ENCODE measurements at places on chromosomes 6 and 20.

DNA sequence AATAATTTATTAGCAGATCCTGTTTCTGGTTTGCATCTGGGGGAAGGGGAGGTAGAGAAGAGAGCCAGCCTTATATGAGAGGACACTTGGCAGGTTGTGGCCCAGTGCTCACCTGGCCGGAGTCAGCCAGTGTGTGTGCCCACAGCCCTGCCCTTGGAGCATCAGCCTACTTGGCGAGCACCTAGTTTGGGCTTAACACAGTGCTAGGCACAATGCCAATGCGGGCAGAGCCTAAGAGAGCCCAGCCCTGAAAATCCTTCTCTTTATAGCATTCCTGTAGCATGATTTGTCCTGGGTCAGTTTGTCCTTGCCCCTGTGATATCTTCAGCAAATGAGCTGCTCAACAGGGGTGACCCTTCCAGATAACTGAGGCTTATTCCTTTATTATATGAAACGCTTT, 73.0 kb downstream of the SLX4IP start:
- DNase-seq = no peak

DNA sequence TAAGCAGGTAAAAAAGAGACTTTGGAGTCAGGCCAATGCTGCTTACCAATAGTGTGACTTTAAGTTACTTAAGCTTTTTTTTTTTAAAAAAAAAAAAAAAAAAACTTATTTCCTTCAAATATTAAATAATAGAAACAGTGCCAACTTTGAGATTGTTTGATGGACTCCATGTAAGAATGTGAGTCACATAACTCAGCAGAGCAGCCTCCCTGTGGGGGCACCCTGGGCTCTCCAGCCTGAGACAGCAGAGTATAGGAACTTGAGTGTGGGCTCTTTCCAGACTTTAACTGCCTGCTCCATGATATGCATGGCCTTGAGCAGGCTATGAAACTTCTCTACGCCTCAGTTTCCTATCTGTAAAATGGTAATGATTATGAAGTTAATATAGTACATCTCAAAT, 113.3 kb upstream of the SAMD5 start:
- no peak for DNase-seq

- DNase-seq = no peak
Observed at GRCh38 chr6:41558033-41558807, 12.0 kb downstream of the FOXP4 start.

DNA sequence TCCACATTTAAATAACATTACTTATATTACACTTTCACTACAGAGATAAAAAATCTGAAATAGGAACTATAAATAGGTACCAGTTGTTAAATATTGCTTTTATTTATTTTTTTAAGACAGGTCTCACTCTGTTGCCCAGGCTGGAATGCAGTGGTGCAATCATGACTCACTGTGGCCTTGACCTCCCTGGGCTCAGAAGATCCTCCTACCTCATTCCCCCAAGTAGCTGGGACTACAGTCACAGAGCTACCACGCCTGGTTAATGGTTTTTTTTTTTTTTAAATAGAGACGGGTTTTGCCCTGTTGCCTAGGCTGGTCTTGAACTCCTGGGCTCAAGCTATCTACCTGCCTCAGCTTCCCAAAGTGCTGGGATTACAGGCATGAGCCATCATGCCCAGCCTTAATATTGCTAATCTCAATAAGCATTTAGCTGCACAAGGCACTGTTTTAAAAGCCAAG, 17.3 kb downstream of the EEF1E1 start:
- DNase-seq = no peak

DNA sequence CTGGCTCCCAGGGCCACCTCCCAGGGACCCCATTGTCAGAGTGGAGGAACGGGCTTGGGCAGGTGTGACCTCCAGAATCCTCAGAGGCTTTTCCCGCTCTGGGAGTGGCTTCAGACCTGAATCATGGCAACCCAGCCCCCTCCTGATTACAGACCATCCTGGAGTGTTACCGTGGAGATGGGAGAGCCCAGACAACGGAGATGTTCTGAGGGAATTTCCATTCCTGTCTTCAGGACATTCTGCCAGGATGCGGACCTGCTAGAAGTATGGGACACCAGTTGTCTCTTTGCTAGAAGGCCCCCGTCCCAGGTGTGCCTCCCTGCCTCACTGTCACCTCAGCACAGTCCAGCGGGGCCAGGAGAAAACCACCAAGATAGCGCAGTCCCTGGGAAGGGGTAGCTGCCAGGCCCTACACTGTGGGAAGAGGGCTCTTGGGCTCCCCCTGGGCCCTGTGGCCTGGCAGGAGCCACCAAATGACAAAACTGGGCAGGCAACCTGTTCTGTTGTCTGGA, 109.9 kb downstream of the PSMB1 start:
- no peak for DNase-seq

- no peak for DNase-seq
Observed at GRCh38 chr6:34031625-34032383, 114.1 kb downstream of the GRM4 start.

DNA sequence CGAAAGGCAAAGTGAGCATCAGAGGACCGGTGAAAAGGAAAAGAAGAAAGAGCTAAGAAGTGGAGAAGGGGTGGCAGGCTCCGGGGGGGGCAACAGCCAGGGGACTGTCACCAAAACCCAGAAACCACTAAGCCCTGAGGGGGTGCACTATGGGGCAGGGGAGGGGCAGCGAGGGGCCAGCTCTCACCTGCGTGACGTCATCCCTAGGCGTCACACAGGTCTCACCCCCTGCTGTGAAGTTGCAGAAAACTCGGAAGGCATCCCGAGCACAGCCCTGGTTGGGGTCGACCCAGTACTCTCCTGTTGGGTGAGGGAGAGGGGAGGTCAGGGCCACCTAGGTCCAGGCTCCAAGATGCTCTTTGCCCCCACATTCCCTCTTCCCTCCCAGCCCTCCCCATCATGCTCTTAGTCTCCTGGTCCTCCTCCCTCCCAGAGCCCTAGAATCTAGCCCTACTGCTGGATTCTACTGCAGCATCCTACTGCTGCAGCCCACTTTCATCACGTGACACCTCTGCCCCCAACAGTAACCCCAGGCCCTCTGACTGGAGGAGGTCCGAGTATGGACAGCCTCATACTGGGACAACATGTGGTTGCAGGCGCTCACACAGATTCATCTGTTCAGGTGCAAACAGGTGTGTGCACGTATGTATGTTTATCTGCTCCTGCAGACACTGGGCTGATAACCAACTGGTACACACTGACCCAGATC, 27.4 kb downstream of the COL11A2 start:
- DNase-seq = no peak

DNA sequence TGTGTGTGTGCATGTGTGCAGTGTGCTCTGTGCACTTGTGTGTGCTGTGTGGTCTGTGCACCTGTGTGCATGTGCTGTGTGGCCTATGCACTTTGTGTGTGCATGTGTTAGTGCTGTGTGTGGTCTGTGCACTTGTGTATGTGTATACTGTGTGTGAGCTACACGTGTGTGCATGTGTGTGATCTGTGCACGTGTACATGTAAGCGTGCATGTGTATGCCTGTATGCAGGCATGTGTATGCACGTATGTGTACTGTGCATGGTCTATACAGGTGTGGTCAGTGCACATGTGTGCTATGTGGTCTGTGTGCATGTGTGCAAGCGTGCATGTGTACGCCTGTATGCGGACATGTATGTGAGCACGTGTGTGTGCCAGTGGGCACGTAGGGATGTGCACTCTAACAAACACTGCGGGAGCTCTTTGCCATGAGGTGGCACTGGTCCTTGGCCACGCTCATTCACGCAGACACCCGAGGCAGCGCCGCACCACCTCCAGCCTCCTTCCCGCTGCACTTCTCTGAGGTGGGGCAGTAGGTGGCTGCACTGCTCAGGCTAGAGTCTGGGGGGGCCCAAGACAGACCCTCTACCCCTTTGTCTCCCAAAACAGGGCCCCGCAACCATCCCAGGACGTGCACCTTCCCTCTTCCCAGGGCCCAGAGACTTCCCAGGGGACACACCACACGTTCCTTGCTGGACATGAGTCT, 42.4 kb upstream of the CHRNA4 start:
- DNase-seq = no peak

DNA sequence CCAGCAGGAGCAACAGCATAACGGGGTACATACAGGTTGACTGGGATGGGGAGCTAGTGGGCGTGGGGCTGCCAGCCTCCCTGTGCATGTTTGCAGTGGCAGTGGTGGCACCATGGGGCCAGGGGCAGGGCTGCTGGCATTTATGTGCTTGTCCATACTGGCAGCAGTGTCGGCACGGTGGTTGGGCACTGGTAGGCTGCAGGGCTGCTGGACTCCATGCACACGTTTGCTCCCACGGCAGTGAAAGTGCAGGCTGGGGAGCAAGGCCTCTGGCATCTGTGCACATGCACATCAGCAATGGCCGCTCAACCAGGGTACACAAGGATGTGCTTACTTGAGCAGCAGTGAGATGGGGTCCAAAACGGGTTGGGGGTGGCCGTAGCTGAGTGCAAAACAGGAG, 159.5 kb upstream of the KHDRBS2 start:
- DNase-seq = no peak

GRCh38 chr6:117267766-117268534, 2.6 kb downstream of the VGLL2 start:
- no peak for DNase-seq

DNA sequence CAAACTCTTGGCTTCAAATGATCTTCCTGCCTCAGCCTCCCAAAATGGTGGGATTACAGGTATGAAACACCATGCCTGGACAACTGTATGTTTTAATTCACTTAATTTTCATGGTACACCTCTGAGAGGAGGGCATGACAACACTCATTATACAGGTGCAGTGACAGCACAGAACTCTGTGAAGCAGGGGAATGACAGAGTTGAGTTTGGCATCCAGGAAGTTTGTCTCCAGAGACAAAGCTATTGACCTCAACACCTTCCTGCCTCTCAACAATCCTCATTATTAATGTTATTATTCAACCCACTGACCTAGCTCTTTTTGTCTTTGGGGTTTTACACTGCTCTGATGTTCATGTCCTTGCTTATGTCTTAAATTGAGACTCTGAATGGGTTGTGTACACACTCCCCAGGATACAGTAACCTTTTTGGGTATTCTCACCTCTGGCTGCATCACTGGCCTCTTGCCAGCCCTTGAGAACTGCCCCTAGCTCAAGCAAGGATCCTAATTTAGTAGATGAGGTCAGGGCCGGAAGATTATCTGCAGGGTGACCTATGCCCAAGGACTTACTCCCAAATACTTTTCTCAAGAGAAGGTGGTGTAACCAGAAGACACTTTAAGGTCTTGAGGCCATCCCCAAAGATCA, 13.0 kb upstream of the IER3 start:
- DNase-seq = no peak

GRCh38 chr6:138692978-138693909, 80.3 kb upstream of the CCDC28A start:
- DNase-seq = no peak

GRCh38 chr6:38588631-38589366, 50.9 kb downstream of the BTBD9 start:
- DNase-seq = no peak

GRCh38 chr6:33578588-33579011, 1.5 kb downstream of the BAK1 start:
- no peak for DNase-seq

GRCh38 chr6:139597087-139597763, 222.8 kb upstream of the CITED2 start:
- no peak for DNase-seq

- no peak for DNase-seq
Observed at GRCh38 chr20:42919316-42919715, 270.4 kb downstream of the PTPRT start.

DNA sequence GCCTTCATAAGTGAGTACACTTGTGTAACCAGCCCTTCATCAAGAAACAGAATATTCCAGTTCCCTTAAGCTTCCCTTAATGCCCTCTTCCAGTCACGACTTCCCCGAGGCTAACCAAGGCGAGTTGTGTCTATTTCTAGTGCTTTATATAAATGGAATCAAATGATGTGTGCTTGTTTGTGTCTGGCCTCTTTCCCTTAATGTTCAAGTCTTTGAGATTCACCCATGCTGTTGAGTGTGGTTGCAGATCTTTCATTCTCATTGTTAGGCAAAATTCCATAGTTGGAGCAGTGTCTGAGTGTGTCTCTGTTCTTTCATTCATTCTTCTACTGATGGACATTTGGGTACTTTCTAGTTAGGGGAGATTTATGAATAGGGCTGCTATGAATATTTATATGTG, 135.0 kb downstream of the CEBPB start:
- DNase-seq = no peak

- DNase-seq = no peak
Observed at GRCh38 chr6:41689171-41690008, 46.0 kb downstream of the TFEB start.

- no peak for DNase-seq
Observed at GRCh38 chr20:35616465-35617396, 1.1 kb downstream of the SPAG4 start.

DNA sequence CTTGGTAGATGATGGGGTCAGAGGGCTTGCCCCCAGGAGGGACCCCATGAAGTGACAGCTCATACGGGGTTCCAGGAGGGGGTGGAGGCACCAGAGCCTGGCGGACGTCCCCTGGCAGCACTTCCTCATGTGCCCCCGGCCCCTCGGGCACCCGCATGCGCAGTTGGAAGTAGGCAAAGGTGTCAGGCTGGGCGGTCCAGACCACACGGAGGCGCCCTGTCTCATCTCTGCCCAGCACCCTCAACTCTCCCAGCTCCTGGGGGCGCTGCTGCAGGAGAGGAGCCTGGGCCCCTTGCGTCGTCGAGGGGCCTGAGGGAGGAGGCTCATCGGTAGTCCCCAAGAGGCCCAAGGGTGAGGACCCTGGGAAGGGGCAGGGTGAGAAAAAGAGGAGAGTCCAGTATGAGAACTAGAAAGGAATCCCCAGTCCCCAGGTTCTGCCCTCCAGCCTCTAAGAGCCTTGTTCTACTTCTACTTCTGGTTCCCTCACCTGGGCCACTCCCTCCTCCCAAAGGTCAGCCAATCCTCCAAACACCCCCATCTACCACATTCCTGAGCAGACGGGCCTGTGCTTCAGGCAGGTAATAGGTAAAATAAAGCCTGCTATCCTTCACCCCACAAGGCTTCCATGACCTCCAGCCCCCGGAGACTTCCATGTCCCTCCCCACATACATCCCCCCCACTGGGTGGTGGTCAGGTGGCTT, 23.2 kb downstream of the TNXB start:
- DNase-seq = no peak

GRCh38 chr6:105810922-105811482, 275.1 kb upstream of the PRDM1 start:
- DNase-seq = no peak

- DNase-seq = no peak
Observed at GRCh38 chr20:23445596-23446217, 6.2 kb downstream of the CSTL1 start.
